Esophagus mucosa (tissue), 1 donor: ENCODE measurements at places on chromosomes 5 and 9. TPM values are rescaled to one million over a fixed set of nuclear protein-coding genes. Genes with fewer than 3 reads are reported as not detected.

The PRUNE2 gene
- total RNA-seq, result 4.9 TPM

The KLF9 gene
- total RNA-seq, result 6.1 TPM

The PLK2 gene
- total RNA-seq, result 90.7 TPM

The CCNO gene
- 2.2 TPM for total RNA-seq

The PCDHGC4 gene
- total RNA-seq, result 1.1 TPM

The ASPN gene
- total RNA-seq, result 0.36 TPM

The PLCXD3 gene
- 0.48 TPM for total RNA-seq

The FBXO10 gene
- 3.4 TPM for total RNA-seq

The GABRP gene
- total RNA-seq, result 6.4 TPM

The GRAMD2B gene
- total RNA-seq, result 8.5 TPM

The TRAF1 gene
- total RNA-seq, result 1.2 TPM

The EEIG1 gene
- total RNA-seq, result 108 TPM

The PCDHA1 gene
- total RNA-seq, result not detected

The GRXCR2 gene
- not detected for total RNA-seq

The GADD45G gene
- 1.6 TPM for total RNA-seq

The TTC33 gene
- total RNA-seq, result 3.8 TPM
